ENCODE measurements at places on chromosomes 1 and 21. TPM values are rescaled to one million over a fixed set of nuclear protein-coding genes. Genes with fewer than 3 reads are reported as not detected.

The AADACL3 gene
- not detected for total RNA-seq

The AIM2 gene
- not detected for total RNA-seq

The CD1D gene
- total RNA-seq = 0.06 TPM

The ANGPTL3 gene
- total RNA-seq = not detected

DNA sequence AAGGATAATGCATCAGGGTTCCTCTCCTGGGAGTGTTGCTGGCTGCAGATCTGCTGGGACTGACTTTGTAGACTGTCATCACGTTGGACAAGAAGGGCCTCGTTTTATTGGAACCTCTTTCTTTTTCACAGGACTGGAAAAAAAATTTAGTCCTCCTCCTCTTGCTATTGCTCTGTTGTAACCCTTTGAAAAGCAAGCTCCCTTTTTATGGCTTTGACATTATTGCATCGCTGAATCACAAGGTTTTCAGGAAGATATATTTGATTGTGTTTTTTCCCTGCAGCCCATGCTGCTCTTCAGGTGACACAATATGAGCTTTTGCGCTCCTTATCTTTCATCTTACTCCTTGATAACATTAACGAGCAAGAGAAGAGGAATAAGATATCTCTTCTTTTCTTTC, 290.9 kb downstream of the CAMTA1 start:
- DNase-seq = no peak

DNA sequence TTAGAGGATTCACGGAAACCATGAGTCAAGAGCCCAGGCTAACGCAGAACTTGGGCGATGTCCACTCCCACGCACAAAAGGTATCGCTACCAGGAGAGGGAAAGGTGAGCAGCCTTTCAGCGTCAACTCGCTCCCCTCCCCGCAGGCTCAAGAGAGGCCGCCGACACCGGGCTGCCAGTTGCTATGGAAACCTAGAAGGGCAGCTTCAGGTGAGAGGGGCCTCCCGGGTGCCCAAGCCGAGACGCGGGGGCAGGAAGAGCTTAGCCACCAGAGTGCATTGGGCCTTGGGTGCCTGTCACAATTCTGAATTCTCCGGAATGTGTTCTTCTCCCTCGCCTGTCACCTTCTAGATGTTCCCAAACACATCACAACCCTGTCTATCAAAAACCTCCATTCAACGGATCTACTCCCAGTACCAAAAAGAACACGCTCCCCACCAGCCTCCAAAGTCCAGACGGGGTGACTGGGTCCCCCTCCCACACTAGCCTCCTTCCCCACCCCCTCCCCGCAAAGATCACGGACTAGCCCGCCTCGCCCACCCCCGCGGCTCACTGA, 694 bp downstream of the MEAF6 start:
- DNase-seq = no peak

DNA sequence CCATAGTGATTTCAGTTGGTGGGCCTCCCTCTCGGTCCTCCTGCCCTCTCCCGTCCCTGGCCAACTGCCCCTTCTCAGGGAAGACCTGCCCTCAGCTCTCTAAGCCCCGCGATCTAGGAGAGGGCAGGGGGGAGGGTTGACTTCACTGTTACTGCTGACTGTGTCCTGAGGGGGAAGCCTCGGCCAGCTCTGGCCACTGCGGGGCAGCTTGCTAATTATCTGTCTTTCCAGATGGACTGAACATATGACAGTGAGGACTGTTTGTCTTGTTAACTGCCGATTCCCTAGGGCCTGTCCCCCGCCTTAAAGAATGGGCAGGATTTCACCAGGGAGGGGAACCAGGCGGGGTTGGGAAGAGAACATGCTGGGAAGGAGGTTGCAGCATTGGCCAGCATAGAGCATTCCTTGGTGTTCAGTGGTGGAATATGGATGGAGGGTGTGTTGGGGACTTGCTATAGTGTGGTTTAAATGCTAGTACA, 22.9 kb downstream of the NIPAL3 start:
- no peak for DNase-seq

- no peak for DNase-seq
Measured at GRCh38 chr1:179938752-179939151, 15.9 kb upstream of the CEP350 start.

DNA sequence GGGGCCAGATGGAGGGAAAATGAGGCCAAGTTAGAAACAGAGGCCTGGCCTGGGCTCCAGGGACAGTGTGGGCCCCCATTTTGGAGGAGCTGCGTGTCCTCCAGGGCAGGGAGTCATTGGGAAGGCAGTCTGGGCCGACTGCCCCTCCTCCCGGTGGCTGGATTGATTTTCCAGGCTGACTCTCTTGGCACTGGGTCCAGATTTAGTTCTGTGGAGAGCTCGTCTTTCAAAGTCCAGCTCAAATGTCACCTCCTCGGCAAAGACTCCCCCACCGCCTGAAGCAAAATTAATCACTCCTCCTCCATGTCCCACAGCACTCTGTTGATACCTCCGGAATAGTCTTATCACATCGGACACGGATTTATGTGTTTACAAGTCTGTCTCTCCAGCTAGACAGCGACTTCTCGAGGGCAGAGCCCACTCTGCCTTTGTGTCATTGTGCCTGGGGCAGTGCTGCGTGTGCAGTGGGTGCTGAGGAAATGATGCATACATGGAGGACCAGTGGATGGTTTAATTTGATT, 175.1 kb downstream of the CAMTA1 start:
- DNase-seq = no peak

DNA sequence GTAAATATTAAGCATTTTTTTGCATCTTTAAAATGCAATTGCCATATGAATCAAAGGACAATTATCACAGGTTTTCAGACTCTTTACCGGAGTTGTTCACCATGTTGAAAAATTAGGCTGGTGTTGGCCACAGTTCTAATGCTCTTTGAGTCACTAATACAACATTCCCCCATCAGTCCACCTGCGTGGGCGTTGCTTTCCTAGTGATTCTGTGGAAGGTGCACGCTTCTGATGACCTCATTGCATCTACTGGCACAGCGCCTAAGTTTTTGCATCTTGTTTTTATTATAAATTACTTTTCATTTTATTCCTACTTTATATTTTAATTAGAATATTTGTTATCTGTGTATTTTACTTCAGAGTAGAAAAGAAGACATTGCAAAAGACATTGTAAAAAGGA, 4.7 kb upstream of the F5 start:
- DNase-seq = no peak

- DNase-seq = no peak
Measured at GRCh38 chr1:32900956-32901822, at the start of gene TMEM54. Gene TMEM54 (minus strand): TSS chr1:32901389. CDS start chr1:32901238, 151 bp downstream.

- no peak for DNase-seq
Measured at GRCh38 chr1:197311081-197311480, 43.0 kb downstream of the CRB1 start.

GRCh38 chr1:184953600-184954219, 20.6 kb downstream of the NIBAN1 start:
- no peak for DNase-seq

Measured in glomerular endothelial cell (primary cell).